ENCODE measurements at places on chromosomes 13 and 19. TPM values are rescaled to one million over a fixed set of nuclear protein-coding genes. Genes with fewer than 3 reads are reported as not detected.

GRCh38 chr13:31246918-31247317, 47.1 kb downstream of the B3GLCT start:
- no peak overlapping the region for H3K4me3 ChIP-seq
- no peak overlapping the region for H3K27ac ChIP-seq
- H3K36me3 ChIP-seq, result peaks cover 7% of the 10 kb centered on the region
- no peaks in the 10 kb centered on the region for H3K4me1 ChIP-seq
- H3K27me3 ChIP-seq, result no peaks in the 10 kb centered on the region
- no peak for DNase-seq

DNA sequence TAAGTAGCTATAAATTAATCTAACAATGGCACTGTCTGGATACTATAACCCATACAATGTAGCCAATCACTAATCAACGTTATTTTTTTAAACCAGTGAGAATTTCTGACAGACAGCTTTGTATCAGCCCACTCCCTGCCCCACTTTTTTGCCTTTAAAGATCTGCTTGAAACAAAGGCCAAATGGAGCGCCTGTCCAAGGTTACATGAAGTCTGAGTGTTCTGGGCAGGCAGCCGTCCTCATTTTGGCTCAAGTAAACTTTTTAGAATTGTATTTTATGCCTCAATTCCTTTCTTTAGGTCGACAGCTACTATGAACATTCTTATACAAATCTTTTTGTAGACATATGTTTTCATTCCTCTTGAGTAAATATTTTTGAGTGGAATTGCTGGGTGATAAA, 6.2 kb downstream of the IFT88 start:
- no peak overlapping the region for H3K27ac ChIP-seq
- H3K4me3 ChIP-seq, result no peak overlapping the region
- no peaks in the 10 kb centered on the region for H3K27me3 ChIP-seq
- no peak for DNase-seq
- no peaks in the 10 kb centered on the region for H3K4me1 ChIP-seq

- peaks cover 7% of the 10 kb centered on the region for H3K27me3 ChIP-seq
- H3K4me1 ChIP-seq, result peaks cover 7% of the 10 kb centered on the region
- peak; percentile 48 for DNase-seq
- H3K36me3 ChIP-seq, result no peaks in the 10 kb centered on the region
- H3K27ac ChIP-seq, result no peak overlapping the region
Measured at GRCh38 chr19:5293612-5294378, 46.8 kb downstream of the PTPRS start.

DNA sequence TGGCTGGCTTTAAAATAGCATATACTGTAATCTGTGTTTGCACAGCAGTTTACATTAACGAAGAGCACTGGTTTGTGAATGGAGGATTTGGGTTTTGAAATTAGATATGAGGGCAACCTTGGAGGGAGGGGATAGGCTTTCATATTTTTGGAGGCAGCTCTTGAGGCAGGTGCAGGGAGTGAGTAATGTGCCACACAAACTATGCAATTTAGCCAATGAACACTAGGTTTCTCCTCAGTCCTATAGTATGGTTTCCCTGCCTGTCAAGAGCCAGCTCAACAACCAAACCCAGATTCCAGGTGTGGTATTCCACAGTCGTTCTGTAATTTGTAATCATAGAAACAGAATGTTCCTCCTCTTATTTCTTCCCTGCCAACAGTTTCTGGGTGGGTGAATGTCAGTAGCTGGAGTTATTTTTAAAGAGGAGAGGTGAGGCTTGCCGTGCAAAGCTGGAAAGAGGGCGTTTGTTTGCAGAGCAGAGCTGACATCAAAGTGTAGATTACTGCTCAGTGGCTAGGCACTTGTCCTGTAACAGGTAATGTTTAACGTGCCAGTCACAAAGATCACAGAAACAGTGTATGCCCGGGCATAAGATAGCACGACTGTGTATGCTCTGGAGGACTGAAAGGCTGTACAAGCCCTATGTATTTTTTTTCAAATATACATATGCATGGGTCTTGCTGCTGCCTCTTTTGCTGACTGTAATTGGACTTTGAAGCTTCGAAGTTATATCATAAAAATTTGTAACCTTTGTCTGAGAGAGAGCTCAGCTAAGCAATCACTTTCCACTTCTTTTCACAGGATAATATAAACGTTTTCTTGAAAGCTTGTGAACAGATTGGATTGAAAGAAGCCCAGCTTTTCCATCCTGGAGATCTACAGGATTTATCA, 124.2 kb downstream of the LMO7 start:
- no peaks in the 10 kb centered on the region for H3K36me3 ChIP-seq
- peak; percentile 48 for DNase-seq
- H3K4me3 ChIP-seq, result peak overlapping the region; percentile 69
- no peaks in the 10 kb centered on the region for H3K27me3 ChIP-seq

GRCh38 chr13:39956036-39956435, 300.6 kb downstream of the COG6 start:
- no peaks in the 10 kb centered on the region for H3K4me1 ChIP-seq
- no peak for DNase-seq
- H3K27ac ChIP-seq, result no peak overlapping the region
- no peak overlapping the region for H3K4me3 ChIP-seq

DNA sequence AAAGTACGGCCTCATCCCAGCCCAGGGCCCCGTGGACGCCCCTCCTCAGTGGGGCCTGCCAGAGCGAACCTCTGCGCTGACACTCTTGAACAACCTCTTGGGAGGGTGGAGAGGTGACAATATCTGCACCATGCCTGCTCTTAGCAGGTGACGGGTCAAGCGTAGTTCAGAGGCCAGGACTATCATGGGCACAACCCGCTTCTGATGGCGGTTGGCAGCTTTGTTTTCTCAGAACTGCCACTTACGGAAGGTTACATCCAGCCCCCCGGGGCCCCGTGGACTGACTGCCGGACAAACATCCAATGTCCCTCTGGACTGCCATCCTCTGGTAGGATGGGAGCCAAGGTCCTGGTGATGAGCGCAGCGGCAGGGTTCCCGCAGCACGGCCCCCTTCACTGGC, 91.1 kb downstream of the TUBA3C start:
- no peak for DNase-seq
- H3K4me1 ChIP-seq, result no peaks in the 10 kb centered on the region
- H3K36me3 ChIP-seq, result no peaks in the 10 kb centered on the region
- no peak overlapping the region for H3K27ac ChIP-seq

DNA sequence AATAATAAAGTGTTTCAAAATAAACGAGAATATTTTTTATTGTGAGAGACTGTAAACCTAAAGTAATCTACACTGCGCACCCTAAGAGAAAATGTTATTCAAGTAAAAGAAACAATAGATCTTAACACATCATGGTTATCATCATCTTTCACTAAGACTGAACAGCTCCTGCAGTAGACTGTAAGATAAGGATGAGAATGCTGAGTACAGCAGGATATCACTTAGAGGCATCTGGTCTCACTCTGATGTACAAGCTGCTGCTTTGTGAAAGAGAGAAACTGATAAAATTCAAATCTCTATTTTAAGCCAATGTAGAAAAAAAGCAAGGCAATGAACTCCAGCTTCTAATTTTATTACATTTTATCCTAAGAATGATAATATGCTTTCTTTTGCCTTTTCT, 261.7 kb upstream of the HTR2A start:
- H3K36me3 ChIP-seq, result no peaks in the 10 kb centered on the region
- no peaks in the 10 kb centered on the region for H3K4me1 ChIP-seq
- DNase-seq, result no peak
- H3K27me3 ChIP-seq, result no peaks in the 10 kb centered on the region
- H3K27ac ChIP-seq, result no peak overlapping the region

- peak; percentile 80 for DNase-seq
- H3K4me1 ChIP-seq, result peaks cover 42% of the 10 kb centered on the region
- H3K36me3 ChIP-seq, result peaks cover 7% of the 10 kb centered on the region
- peak overlapping the region; percentile 84 for H3K4me3 ChIP-seq
- H3K27me3 ChIP-seq, result no peaks in the 10 kb centered on the region
- H3K27ac ChIP-seq, result peak overlapping the region; percentile 99
Measured at GRCh38 chr19:3950871-3951861, 18.3 kb downstream of the NMRK2 start.

DNA sequence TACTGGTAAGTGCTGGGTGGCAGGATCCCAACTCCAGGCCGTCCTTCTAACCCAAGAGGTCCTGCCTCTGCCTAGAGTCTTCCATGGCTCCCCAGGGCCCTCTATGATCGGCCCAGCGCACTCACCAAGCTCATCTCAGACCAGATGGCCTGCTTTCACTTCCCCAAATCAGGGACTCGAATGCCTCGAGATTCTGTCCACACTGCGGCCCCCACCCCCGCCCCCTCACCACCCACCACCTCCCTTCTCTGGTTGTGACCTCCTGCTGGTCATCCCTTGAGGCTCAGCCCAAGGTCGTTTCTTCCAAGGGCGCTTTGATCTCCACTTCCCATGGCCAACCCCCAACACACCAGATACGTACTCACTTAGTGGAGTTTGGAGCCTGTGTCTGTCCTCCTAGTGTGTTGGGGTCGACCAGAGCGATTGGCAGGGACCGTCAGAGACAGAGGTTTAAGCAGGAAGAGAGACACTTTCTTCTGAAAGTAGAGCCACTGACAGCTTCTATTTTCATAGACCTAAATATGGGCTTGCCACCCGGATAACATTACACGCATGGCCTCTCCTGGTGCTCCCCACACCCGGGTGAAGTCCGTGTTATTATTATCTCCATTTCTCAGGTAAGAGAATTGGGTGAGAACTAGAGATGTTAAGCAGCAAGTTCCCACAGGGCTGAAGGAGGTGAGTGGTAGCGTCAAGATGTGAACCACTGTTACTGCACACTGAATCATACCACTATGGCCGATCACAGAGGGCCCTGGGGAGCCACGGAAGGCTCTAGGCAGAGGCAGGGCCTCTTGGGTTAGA, at the start of gene FCER2:
Gene FCER2 (minus strand): TSS at position 478 of the 804 bp plus-strand sequence. CDS start 2,371 bp downstream, outside the sequence.
- H3K36me3 ChIP-seq, result no peaks in the 10 kb centered on the region
- H3K4me3 ChIP-seq, result no peak within 1 kb of the TSS
- no peaks in the 10 kb centered on the region for H3K27me3 ChIP-seq
- H3K27ac ChIP-seq, result no peak within 1 kb of the TSS

- H3K36me3 ChIP-seq, result no peaks in the 10 kb centered on the region
- H3K4me1 ChIP-seq, result no peaks in the 10 kb centered on the region
- no peak overlapping the region for H3K4me3 ChIP-seq
- no peaks in the 10 kb centered on the region for H3K27me3 ChIP-seq
- no peak overlapping the region for H3K27ac ChIP-seq
- no peak for DNase-seq
Measured at GRCh38 chr13:108451121-108451520, 178.3 kb upstream of the MYO16 start.

DNA sequence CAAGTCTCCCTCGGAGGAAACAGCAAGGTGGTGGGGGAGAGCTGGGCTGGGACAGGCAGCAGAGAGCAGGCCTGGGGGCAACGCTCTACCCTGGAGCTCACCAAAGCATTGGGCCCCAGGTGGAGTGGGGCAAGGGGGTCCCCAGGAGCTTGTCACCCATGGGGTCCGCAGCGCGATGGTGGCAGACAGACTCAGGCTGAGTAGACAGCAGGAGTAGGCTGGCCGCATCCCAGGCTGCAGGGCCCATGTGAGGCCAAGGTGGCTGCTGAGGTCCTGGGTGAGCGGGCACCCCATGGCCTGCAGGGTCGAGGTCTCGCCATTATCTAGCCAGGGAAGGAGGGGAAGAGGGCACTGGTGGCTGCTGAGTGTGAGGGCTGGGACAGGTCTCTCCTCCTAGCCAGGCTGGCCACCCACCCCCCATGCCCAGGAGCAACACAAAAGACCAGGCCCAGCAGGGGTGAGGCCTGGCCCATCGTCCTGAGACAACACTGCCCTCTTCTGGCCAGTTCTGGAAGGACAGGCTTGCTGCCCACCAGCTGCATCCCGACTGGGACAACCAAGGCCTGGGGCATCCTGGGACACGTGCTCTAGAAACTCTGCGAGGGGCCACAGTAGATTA, 33.1 kb downstream of the CEBPG start:
- peaks cover 3% of the 10 kb centered on the region for H3K4me1 ChIP-seq
- H3K27me3 ChIP-seq, result no peaks in the 10 kb centered on the region
- peak; percentile 68 for DNase-seq
- peaks cover 13% of the 10 kb centered on the region for H3K36me3 ChIP-seq
- no peak overlapping the region for H3K4me3 ChIP-seq

- no peak overlapping the region for H3K27ac ChIP-seq
- H3K27me3 ChIP-seq, result peaks cover 3% of the 10 kb centered on the region
- DNase-seq, result no peak
- no peaks in the 10 kb centered on the region for H3K36me3 ChIP-seq
Measured at GRCh38 chr19:39568604-39569003, 28.6 kb upstream of the EID2 start.

DNA sequence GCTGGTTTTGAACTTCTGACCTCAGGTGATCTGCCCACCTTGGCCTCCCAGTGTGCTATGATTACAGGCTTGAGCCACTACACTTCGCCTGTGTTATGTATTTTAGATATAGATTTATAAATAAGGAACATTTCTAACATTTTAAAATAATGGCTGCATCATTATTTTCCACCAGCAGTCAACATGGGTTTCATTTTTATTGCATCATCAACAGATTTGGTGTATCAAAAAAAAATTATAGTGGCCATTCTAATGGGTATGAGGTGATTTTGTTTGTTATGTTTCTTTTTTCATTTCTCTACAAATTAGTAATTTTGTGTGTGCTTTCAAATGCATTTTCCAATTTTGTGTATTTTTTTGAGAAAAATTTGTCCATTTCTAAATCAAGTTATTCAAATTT, 16.2 kb upstream of the ZNF93 start:
- no peaks in the 10 kb centered on the region for H3K27me3 ChIP-seq
- no peak overlapping the region for H3K4me3 ChIP-seq
- H3K27ac ChIP-seq, result no peak overlapping the region

GRCh38 chr13:85140192-85140591, 659.0 kb downstream of the SLITRK6 start:
- no peak overlapping the region for H3K27ac ChIP-seq
- no peaks in the 10 kb centered on the region for H3K27me3 ChIP-seq
- no peak overlapping the region for H3K4me3 ChIP-seq
- H3K4me1 ChIP-seq, result no peaks in the 10 kb centered on the region

- H3K27me3 ChIP-seq, result no peaks in the 10 kb centered on the region
- no peaks in the 10 kb centered on the region for H3K36me3 ChIP-seq
- no peak overlapping the region for H3K27ac ChIP-seq
- no peak for DNase-seq
- H3K4me3 ChIP-seq, result no peak overlapping the region
Measured at GRCh38 chr19:56829596-56829995, 10.9 kb downstream of the PEG3 start.

- H3K36me3 ChIP-seq, result no peaks in the 10 kb centered on the region
- no peaks in the 10 kb centered on the region for H3K4me1 ChIP-seq
- no peak overlapping the region for H3K4me3 ChIP-seq
- H3K27me3 ChIP-seq, result no peaks in the 10 kb centered on the region
- DNase-seq, result no peak
- H3K27ac ChIP-seq, result no peak overlapping the region
Measured at GRCh38 chr13:42968906-42969305, 23.1 kb downstream of the EPSTI1 start.

GRCh38 chr19:42563352-42564210, 31.1 kb downstream of the CEACAM8 start:
- H3K27ac ChIP-seq, result peak overlapping the region; percentile 51
- peaks cover 9% of the 10 kb centered on the region for H3K4me1 ChIP-seq

The ZNF333 gene
- 6.9 TPM for polyA plus RNA-seq

The TMEM59L gene
- polyA plus RNA-seq, result 0.85 TPM

The IL4I1 gene
- polyA plus RNA-seq, result 0.27 TPM

The CYP4F2 gene
- polyA plus RNA-seq, result not detected

The CYP2A6 gene
- polyA plus RNA-seq, result not detected

The CGB8 gene
- polyA plus RNA-seq, result not detected

The SIRT2 gene
- 204 TPM for polyA plus RNA-seq

The DKKL1 gene
- polyA plus RNA-seq, result 0.06 TPM

Measured in psoas muscle (tissue), 8 donors.